ENCODE measurements at places on chromosomes 5 and 9. TPM values are rescaled to one million over a fixed set of nuclear protein-coding genes. Genes with fewer than 3 reads are reported as not detected.

- DNase-seq = no peak
These were observed 209.4 kb upstream of the MSX2 start for GRCh38 chr5:174514983-174515394.

DNA sequence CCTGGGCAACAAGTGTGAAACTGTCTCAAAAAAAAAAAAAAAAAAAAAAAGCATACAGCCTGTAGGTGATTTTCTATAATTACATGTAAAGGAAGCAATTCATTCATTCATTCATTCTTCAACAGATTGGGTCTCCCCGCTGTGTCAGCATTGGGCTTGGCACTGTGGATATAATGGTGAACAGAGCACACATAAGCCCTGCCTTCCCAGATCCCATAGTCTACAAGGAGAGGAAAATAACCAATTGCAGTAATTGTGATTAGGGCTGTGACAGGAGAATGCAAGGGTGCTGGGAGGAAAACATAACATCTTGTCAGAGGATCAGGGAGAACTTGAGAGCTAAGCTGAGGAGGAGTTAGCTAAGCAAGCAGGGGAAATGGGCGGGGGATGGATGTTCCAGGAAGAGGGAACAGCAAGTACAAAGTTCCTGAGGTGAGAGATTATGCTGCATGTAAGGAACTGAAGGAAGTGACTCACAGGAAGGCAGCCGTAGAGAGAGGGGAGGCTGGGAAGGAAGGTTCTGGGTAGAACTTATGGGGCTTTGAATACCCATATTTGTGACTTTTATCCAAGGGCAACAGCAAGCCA is 24.0 kb upstream of the KLF9 start:
- no peak for DNase-seq

GRCh38 chr9:3515405-3515804 is 10.4 kb downstream of the RFX3 start:
- no peak for DNase-seq

GRCh38 chr9:23635276-23635675 is 190.8 kb downstream of the ELAVL2 start:
- DNase-seq = no peak

GRCh38 chr5:54083851-54084250 is 226.5 kb downstream of the ARL15 start:
- DNase-seq = no peak

GRCh38 chr9:83440641-83441040 is 97.6 kb downstream of the FRMD3 start:
- no peak for DNase-seq

- no peak for DNase-seq
These were observed 91.1 kb upstream of the CD180 start for GRCh38 chr5:67287510-67288268.

DNA sequence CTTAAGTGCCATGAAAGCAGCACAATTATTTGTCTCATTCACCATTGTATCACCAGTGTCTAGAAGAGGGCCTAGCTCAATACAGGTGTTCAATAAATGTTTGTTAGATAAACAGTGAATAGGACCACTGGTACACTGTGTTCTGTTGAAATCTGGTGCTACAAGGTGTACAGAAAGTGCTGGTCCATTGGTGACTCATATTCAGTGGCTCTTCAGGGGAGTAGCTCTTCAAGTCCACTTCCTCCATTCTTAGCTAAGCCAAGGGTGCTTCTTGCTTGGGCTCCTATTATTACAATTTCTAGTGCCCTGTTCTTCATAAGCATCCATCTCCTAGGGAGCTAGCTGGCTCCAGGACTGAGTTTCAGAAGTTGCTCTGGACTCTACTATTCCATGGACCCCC is 6.4 kb upstream of the FCHO2 start:
- DNase-seq = no peak

- DNase-seq = no peak
These were observed 388.6 kb downstream of the ACTL7B start for GRCh38 chr9:108467161-108467560.

DNA sequence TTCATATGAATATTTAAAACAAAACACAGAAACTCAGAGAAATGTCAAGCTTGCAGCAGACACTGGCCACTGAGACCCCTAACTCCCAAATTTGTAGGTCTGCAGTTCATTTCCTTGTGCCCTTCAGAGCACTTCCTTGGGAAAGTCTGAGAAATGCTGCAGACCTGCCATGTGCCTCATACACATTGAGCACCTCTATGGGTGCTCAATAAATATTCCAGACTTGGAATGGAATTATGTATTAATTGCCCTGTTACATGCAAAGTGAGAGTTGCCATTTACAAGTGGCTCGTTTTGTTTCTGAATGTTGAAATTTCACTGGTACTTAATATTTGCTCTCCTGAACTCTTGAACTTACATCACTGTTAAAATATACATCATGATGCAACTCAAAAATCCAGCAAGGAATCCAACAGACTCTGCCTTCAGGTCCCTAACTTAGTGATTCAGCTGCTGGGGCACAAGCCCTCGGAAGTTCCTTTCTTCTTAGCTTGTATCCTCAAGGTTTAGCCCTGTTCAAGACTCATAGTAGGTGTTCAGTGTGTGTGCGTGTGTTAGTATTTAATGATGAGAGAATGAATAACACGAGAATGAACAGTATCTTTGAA is 90.6 kb downstream of the PTCD2 start:
- no peak for DNase-seq

- no peak for DNase-seq
These were observed 1.6 kb upstream of the GALT start for GRCh38 chr9:34644766-34645314.

The IL3 gene
- polyA plus RNA-seq = not detected

The SLCO6A1 gene
- polyA plus RNA-seq = 0.48 TPM

The RETREG1 gene
- polyA plus RNA-seq = 69.5 TPM

The GGTA1 gene
- polyA plus RNA-seq = 9.1 TPM

The GRM6 gene
- 0.81 TPM for polyA plus RNA-seq

Data from forelimb muscle (tissue), 1 donor.